ENCODE measurements at places on chromosomes 7 and 10.

DNA sequence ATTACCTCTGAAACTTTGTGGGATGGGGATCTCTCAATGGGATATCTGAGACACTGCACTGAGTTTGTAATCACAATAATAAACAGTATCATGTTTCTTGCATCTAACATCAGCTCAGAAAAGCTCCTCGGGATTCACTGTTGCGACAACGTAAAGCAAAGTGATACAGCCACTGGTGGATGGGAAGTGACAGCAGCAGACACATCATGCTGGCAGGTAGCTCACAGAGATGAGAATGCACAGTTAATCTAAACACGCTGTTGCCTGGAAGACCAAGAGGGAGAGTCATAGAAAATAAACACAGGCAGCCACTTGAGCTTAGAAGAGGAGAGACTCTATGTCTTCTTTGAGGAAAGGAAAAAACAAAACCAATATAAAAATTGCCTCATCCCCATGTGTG, 513.8 kb downstream of the MAGI2 start:
- H3K27ac ChIP-seq = no peak overlapping the region
- H3K4me3 ChIP-seq = no peak overlapping the region
- no peaks in the 10 kb centered on the region for H3K27me3 ChIP-seq
- H3K36me3 ChIP-seq = no peaks in the 10 kb centered on the region

- H3K36me3 ChIP-seq = no peaks in the 10 kb centered on the region
- no peak overlapping the region for H3K4me3 ChIP-seq
- no peak overlapping the region for H3K27ac ChIP-seq
- no peaks in the 10 kb centered on the region for H3K27me3 ChIP-seq
Observed at GRCh38 chr7:2876031-2876731, 32.1 kb upstream of the GNA12 start.

DNA sequence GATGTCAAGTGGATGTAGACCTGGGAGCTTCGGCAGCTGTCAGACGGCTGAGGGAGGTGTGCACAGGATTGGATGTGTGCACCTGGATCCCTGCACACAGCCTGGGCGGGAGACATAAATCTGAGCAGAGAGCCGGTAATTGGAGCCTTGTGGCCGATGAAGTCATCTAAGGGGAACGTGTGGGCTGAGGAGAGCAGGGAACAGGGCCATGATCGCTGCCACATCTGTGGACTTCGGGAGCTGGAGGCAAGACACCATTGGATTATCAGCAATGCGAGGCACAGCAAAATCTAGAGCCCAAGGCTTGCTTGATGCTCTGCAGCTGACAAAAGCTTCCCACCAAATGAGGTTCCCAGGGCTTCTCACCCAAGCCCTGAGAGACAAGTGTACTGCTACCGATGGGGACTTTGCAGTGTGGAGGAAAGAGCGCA, 147.7 kb downstream of the PTPN20 start:
- H3K27me3 ChIP-seq = no peaks in the 10 kb centered on the region
- no peak for DNase-seq

DNA sequence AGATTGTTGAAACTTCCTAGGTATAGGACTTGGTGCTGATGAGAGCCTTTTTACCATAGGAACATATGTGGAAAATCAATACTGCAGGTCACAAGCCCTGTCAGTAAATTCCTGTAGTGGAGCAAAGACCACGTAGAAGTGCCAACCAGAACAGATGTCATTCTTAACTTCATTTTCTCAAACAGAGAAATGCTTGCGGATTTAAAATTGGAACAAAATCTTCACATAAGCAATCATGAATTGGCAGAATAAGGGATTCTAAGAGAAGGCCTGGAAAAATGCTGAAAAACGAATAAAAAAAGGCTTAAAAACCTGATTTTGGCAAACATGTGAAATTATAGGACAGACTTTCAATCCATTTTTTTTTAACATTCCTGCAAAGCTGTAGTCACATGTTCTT, 80.8 kb upstream of the SMIM30 start:
- no peak for DNase-seq
- no peaks in the 10 kb centered on the region for H3K36me3 ChIP-seq
- no peaks in the 10 kb centered on the region for H3K4me1 ChIP-seq
- no peaks in the 10 kb centered on the region for H3K27me3 ChIP-seq

DNA sequence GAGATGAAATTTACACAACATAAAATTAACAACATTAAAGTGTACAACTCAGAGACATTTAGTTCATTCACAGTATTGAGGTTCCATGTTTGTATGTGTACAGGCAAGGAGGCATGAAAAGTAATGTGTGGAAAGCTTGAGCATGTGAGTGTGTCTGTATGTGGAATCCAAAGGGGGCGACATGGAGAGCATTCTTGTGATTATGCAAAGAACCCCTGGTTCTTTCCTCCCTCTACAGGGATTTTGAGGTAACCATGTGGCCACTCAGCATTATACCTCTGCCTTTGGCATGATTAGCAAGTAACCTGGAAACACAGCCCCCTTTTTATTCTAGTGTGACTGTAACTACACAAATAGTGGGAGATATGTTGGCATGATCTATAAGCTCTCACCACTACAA, 21.0 kb downstream of the OR2F1 start:
- H3K36me3 ChIP-seq = no peaks in the 10 kb centered on the region
- no peak for DNase-seq
- H3K4me1 ChIP-seq = no peaks in the 10 kb centered on the region
- no peak overlapping the region for H3K27ac ChIP-seq
- no peaks in the 10 kb centered on the region for H3K27me3 ChIP-seq
- no peak overlapping the region for H3K4me3 ChIP-seq

- no peak overlapping the region for H3K27ac ChIP-seq
- H3K4me1 ChIP-seq = no peaks in the 10 kb centered on the region
- H3K27me3 ChIP-seq = no peaks in the 10 kb centered on the region
- DNase-seq = no peak
- H3K36me3 ChIP-seq = no peaks in the 10 kb centered on the region
Observed at GRCh38 chr7:111753968-111754367, 191.7 kb upstream of the IMMP2L start.
